ENCODE measurements at places on chromosomes 6 and 20.

DNA sequence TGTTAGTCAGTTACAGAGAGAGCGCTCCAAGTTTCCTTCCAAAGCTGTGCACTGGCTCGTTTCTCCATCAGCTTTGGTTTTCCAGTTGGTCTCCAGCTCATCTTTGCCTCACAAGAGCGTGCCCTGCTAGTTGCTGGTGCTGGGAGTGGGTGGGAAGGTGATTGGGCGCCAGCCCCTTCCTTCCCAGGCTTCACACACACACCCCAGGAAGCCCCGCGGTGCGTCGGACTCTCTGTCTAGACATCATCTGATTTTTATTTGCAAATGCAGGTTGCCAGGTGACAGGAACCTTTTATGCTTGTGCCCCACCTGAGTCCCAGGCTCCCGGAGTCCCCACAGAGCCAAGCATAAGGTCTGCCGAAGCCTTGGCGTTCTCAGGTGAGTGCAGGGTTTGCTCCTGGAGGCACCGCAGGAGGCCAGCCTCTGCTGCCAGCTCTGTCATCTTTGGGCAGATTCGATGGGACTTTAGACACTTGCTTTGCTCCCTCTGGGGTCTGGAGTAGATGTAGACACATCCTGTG lies 7.1 kb downstream of the IRF4 start:
- DNase-seq: no peak

DNA sequence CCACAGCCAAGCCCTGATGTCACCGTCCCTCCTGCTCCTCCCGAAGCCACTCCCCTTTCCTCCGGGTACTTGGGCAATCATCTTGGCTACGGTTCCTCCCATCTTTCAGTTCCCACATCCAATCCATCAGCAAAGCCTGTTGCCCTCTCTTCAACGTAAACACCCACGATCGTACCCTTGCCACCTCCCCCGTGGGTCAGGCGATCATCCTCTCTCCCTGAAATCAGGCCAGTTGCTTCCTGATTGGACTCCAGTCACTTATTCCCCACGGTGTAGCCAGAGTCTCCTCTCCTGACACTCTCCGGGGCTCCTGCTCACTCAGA lies 44.5 kb downstream of the SULF2 start:
- DNase-seq: no peak

DNA sequence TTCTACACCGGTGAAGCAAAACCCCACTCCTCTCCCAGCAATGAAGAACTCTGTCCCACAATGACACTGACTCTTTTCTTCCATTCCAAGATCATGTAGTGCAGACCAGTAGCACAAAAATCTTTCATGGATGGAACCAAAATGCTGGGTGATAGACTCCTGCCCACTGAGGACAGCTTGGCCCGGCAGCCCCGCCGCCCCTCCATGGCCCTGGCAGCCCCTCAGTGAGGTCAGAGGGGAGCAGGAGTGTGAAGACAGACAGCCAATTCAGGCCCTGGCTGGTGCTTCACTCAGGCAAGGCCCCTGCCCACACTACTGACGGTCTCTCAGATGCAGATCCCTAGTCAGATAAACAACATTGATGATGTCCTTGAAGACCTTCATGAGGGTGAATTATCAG lies 131.9 kb upstream of the SYNDIG1 start:
- no peak for DNase-seq

DNA sequence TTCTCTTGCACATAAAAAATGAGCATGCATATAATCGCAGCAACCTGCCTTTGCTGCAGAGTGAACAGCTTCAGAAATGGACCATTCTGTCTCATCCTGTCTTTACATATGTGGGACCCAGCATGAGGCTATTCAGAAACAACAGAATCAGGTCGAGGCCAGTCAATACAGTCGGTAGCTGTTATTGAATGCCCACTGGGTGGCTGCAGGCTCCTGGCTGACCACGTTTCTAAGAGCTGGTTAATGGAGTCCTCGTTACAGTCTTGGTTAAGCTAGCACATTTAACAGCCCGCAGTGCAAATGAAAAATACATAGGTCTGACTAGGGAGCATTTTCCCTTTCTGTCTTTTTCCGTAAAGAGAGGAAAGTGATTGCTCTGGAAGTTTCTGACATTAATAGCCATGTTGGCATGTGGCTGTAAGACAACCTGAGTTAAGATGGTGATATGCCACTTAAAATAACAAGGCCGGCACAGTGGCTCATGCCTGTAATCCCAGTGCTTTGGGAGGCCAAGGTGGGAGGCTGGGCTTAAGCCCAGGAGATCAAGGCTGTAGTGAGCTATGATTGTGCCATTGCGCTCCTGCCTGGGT lies 75.0 kb downstream of the SHLD1 start:
- no peak for DNase-seq

- no peak for DNase-seq
Observed at GRCh38 chr6:122947355-122947754, 48.7 kb upstream of the CLVS2 start.
